T-helper 17 cell (primary cell): ENCODE measurements at places on chromosomes 5 and 9.
A peak's percentile ranks its signal among the peaks of the same experiment; 100 is the strongest.

DNA sequence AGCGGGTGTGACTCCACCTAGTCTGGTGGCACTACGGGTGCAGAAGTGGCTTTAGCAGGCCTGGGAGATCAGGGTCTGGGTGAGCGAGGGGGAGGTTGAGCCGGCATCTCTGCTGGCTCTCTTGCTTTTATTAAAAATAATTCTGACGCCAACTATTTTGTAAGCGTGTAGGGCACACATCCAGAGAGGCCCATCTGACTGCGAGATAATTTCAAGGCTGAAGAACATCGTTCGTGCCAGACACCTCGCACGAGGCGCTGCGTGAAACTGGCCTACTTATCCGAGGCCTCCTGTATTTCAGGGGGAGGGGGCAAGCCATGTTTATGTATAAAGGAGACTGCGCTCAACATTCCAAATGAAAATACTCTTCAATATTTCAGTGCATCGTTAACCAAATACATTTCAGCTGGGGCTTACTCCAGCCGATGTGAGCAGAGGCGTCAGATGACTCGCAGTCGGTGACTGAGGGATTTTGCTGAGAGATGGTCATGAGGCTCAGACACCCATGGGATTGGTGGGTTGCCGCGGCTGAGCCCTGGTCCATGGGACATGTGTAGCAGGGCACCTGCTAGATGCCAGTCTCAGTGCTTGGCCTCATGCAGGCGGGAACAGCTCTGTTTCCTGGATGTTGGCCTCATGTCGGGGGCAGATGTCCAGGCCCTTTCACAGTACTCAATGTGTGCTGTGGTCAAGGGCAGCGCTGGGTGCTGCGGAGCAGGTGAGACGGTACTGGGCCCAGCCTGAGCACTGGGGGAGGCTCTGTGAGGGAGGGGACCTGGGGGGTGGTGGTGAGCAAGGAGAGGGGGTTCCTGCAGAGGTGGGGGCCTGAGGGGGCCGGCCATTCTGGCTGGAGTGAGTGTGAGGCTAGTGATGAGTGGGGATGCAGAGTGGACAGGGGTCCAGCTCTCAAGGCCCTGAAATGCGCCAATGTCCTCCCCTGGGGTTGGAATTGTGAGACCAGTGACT, 201.5 kb downstream of the DAB2IP start:
- DNase-seq = no peak

- DNase-seq = no peak
Observed at GRCh38 chr5:9278921-9279603, 266.8 kb downstream of the SEMA5A start.

GRCh38 chr5:1294835-1295649, at the start of gene TERT:
TSS of gene TERT (minus strand) at chr5:1295068. CDS start at chr5:1294989, 79 bp downstream.
- DNase-seq = peak; percentile 54

GRCh38 chr9:99226054-99226453, 4.0 kb downstream of the SEC61B start:
- DNase-seq = no peak

DNA sequence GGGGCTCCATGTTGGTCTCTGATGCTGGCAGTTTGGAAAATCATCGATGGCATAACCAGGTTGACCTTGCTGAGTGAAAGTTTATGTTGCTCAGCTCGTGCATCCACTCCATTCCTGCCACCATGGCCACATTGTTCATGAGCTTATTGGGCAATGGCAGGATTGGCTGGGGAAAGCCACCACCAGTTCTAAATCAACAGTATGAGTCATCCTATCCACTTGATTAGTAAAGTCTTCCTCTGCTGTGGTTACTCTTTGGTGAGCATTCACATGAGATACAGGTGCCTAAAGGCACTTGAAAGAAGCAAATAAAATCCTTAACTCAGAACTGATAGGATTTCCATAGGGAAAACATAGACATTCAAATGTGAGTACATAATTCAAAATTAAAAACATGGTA, 131.8 kb upstream of the FBN2 start:
- no peak for DNase-seq

DNA sequence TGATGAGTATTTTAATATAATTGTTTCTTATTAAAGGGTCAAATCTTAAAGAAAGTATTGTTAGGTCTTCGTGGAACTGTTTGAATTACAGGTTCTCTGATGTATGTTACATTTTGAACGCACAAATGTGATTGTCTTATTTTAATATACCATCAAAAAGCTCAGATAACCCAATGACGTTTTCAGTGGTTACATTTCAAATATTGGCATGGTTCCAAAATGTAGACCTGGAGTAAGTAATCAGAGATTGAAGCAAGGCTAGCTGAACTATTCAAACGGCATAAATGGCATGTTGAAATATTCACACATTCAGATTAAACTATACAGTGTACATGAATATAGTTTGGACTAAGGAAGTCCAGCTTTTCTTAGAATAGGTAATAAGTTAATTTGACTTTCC, 281.7 kb upstream of the EFNA5 start:
- no peak for DNase-seq

- DNase-seq = no peak
Observed at GRCh38 chr5:168818558-168818957, 239.4 kb upstream of the PANK3 start.

DNA sequence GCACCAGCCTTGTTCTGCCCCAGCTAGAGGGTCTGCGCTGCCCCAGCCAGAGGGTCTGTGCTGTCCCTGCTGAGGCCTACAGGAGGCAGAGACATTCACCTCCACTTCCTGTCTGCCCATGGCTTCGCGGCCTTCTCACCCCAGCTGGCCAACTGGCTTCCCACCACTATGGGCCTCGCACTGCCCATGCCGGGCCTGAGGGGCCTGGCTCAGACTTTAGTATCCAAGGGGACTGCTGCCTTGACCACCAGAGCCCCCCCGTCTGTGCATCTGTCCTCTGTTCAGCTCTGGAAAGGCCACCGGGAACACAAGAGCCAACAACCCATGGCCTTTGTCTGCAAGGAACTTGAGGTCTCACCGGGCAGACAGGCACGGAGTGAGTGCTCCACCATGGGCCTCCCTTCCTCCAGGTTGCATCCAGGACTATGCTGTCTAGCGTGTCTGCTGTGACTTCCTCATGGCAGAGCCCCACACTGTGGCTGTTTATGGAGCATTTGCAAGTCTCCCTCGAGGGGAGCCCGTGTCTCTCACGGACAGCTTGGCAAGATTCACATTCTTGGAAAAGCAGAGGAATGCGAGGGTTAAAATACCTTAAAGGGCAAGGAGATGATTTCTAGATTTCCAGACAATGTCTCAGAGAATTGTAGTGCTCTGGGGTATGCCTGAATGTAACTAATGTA, 1.7 kb downstream of the DCANP1 start:
- no peak for DNase-seq

DNA sequence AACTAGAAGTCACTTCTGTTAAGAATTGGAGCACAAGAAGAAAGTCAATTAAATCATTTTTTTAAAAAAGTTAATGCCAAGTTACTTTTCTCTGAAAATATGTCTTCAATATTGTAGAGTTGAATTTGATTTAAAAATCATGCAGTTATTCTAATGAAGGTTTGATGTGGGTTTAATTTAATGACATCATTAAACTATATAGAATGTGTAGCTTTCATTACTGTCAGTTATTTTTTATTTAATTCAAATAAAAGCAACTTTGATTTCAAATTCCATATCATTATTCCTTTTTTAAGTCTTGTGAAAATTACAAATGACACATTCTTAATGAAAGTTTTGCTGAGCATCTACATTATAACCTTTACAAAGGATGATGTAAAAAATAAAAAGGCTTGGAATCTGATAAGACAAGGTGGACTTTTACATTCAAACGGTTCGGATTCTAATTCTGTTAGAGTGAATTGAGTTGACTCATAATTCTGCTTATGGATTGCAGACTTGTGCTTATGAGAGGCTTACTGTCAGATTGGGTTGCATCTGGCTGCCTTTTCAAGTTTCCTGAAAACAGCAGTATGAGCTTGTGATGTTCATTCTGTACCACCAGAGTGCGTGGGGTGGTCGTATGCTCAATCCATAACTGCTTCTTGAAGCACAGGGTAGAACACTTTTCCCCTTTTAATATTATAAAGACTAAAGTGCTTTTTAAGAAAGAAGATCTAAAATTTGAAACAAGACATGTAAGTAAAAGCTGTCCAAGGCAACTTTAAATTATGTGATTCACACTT, 253.0 kb upstream of the ARRDC3 start:
- DNase-seq = no peak

- DNase-seq = no peak
Observed at GRCh38 chr9:109967651-109968642, 187.9 kb downstream of the PALM2AKAP2 start.

- no peak for DNase-seq
Observed at GRCh38 chr5:180305481-180305880, 13.6 kb upstream of the MAPK9 start.

DNA sequence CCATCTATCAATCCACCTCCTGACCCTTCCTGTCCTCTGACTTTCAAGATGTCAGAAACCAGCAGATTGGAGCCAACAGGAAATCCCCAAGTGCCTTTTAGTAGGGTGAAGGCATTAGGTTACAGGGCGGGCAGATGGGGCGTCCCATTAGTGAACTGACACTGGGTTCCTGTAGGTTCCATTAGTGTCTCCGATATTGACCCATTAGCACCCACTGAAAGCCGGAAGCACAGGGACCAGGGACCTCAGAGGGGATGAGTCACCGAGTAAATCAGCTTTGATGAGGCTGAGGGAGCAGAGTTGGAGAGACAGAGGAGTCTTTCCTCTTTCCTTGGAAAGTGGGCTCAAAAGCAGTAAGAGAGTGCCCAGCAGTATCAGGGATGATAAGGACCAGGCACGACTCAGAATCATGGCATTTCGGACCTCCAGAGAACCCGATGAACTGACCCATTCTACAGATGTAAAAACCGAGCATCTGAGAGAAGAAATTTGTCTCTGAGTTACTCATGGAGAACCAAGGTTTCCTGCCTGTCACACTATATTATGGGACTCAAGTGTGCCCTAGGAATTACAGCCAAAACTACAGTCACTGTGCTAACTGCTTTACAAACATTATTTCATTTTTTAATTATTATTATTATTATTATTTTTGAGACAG, 47.2 kb upstream of the FABP6 start:
- DNase-seq = no peak

DNA sequence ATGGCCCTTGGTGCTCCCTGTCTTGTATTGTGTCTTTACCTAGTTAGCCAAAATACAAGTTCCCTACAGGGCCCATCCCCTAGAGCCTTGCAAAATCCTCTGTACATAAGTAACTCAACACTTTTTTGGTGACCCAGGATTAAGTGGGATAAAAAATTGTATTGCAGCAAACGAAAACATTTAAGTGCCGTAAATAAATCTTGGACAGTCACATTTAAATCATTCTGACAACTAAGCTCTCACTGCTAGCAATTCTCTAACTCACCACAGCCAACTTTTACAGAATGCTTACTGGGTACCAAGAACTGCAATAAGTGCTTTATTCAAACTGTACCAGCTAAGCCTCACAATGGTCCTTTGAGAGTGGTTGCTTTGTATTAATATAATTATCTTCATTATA, 56.6 kb downstream of the GNAQ start:
- DNase-seq = no peak

DNA sequence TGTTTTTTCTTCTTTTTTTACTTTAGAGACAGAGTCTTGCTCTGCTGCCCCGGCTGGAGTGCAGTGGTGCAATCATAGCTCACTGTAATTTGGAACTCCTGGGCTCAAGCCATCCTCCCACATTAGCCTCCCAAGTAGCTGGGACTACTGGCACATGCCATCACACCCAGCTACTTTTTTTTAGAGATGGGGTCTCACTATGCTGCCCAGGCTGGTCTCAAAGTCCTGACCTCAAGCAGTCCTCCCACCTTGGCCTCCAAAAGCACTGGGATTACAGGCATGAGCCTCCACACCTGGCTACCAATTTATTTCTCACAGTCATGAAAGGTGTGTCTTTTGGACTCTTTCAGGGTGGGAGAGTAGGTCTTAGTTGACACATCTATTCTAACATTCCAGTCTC, 83.0 kb upstream of the FAM120A start:
- DNase-seq = no peak

GRCh38 chr5:101045689-101046088, 142.6 kb upstream of the ST8SIA4 start:
- DNase-seq = no peak

GRCh38 chr9:128271112-128271511, 4.7 kb downstream of the GOLGA2 start:
- no peak for DNase-seq

GRCh38 chr5:175351897-175352590, 91.9 kb downstream of the DRD1 start:
- no peak for DNase-seq

DNA sequence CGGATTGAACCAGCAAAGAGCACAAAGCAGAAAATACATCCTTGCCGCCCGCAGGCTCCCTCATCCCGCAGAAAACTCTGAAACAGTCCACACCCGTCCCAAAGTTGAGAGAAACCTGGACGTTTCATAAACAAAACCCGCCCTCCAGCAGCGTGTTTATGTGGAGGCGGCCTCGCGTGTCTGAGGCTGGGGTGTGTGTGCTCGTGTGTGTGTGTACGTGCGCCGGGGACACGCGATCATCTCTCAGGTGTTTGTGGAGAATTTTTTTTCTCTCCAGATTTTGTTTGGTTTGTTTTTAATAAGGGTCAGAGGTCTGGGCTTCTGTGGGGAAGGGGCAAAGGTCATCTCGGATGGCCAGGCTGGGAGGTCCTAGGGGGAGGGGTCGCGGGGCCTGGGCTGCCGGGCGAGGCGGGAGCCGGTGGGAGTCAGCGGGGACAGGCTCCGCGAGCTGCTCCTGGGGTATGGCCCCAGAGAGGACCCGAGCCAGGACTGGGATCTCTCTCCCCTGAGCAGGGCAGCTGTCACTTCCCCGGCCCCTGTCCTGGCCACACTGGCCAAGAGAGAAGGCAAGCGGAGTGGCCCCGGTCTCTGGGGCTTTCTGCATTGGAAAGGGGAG, 206.4 kb downstream of the C9orf50 start:
- peak; percentile 27 for DNase-seq

- DNase-seq = no peak
Observed at GRCh38 chr9:121445986-121446385, 53.7 kb downstream of the GGTA1 start.

DNA sequence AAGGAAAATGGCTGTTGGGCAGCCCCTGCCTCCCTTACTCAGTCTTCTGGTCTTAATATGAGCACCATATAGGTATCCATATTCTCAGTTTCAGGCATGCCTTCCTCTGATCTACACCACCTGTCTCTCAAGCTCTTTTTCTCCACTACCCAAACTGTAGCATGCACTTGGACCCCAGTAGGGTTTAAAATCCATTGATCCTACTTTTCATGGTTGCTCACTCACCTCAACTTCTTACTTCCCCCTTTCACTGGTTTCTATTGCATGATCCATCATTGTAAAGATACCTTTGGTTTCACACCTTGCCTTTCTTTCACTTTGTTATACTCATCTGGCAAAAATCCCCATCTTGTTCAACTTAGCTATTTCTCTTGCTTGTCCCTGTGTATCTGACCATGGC, 159.4 kb downstream of the KDM4C start:
- no peak for DNase-seq

- no peak for DNase-seq
Observed at GRCh38 chr5:73437777-73438644, 10.6 kb downstream of the FOXD1 start.
